ENCODE measurements at places on chromosomes 2 and 18.

DNA sequence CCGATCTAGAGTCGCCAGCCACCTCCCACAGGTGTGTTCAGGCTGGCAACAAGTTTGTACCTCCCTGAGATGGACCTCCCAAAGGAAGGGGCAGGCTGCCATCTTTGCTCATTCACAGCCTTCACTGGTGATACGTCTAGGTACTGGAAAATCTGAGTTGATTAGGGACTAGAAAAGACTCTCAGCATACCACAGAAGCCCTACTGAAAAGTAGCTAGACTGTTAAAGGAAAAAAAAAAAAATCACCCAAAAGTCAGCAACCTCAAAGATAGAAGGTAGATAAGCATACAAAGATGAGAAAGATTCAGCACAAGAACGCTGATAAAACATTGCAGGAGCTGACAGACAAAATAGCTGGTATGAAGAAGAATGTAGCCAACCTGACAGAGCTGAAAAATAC lies 128.6 kb upstream of the WDR75 start:
- DNase-seq: no peak

DNA sequence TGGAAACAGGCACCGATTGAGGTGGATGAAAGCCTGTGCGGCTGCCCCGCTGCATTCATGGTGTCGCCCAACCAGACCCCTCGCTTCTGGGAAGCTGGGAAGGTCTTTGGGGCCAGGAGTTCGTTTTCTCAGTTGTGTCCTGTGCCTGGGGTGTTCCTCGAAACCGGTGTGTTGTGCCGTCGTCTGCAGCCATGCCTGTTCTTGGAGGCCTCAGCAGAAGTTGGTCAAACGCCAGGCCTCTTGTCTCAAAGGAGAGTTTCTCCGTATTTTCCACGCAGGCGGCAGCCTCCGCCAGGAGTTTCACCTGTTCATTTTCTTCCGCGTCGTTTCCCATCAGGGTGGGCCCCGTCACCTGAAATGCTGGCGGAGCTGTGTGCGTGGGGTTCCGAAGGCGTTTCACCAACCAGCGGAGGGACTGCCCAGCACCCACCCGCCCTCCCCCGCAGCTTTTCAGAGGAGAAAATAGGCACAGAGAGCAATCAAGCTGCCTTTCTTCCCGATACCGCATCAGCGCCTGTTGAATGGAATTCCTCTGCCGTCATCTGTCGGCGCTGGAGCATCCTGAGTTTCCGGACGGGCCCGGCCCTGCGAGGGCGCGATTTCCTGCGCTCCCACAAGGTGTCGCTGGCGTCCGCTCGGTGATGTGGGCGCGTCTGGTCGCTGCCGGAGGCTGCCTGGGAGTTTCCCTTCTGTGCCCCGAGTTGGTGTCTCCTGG lies 17.0 kb upstream of the NFATC1 start:
- DNase-seq: no peak

DNA sequence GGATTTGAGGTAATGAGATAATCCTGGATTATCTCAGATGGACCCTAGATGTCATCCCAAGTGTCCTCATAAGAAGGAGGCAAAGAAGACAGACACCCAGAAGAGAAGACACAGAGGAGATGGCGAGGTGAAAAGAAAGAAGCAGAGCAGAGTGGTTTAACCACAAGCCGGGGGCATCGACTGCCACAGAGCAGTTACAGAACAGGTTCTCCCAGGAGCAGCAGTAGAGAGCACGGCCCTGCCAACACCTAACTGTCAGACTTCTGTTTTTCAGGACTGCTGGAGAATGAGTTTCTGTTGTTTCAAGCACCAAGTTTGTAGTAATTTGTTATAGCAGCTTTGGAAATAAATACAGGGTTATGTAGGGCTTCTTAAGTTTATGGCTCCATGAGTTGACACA lies 437.0 kb downstream of the THSD7B start:
- no peak for DNase-seq

DNA sequence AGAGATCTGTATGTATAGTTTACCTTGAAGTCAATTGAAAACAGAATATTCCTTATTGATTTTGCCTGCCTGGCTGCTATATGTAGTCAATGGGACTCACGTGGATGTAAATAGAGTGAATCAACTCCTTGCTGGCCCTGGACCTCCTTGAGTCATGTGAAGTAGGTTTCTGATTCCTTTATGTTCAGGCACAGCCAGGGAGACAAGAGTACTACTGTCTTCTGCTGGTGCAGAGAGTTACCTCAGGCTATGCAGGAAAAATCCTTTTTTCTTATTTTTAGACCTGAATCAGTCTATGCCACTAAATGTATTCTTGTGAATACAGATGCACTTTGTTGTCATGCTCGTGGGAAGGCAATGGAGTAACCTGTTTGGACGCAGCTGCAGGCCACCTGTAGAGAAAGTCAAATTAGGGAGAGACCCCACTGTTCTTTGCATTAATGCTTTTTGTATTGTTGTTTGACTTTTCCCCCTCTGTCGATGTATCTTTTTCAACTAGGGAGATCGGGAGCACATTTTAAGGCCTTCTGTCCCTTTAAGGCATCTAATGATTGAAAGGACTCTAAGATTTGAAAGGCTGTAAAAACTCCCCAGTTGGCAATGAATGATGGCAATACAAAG lies 473.9 kb downstream of the ARHGAP15 start:
- no peak for DNase-seq

GRCh38 chr2:198321522-198322088 lies 517.2 kb downstream of the PLCL1 start:
- DNase-seq: no peak

DNA sequence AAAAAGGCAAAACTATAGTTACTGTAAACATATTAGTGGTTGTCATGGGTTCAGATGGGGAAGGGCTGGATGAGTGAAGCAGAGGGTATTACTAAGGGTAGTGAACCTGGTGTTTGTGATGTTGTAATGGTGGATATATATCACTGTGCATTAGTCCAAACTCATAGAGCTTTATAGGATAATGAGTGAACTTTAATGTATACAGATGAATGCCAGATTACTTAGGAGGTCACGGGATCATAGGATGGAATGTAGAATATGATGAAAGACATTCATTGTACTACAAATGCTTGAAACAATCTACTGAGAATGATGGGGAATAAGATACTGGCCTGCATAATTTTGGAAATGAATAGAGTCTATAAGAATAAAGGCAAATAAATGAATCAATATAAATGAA lies 226.7 kb upstream of the ZNF804A start:
- DNase-seq: no peak

DNA sequence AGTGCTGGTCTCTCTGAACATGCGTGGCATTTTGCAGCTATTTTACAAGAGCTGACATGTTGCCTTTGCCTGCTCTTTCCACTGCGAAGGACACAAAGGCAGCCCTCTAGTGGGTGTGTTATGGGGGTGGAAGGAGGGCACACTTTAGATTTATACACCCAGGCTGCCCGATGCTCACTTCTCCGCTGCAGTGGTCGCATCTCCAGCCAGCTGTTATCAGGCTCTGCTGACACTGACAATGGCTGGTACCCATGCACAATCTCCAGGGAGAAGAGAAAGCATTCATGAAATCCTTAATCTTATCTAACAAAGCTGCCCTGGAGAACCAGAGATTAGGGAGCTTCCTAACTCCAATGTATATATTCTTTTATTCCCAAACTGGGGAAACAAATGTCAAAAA lies 113.5 kb downstream of the EPHA4 start:
- DNase-seq: no peak

DNA sequence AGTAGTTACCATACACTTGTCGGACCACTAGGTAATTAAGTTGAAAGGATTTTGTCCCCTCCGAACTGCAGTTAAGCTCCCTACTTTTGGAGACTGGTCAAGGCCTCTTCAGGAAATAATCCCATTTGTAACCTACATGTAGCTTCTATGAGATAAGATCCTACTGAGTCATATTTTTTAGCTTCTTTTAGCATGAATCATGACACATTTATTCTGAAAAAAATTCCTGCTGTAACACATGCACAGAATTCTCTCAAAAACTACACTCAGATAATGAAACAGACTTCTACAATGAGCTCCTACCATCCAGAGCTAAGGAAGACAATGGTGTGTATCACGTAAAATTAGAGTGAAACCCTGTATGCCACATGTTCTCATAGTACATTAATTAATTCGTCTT lies 100.7 kb upstream of the CCDC195 start:
- no peak for DNase-seq

GRCh38 chr2:228140934-228141528 lies 40.5 kb downstream of the SPHKAP start:
- DNase-seq: no peak

- DNase-seq: no peak
Measured at GRCh38 chr2:19021721-19022120, 336.7 kb downstream of the OSR1 start.

DNA sequence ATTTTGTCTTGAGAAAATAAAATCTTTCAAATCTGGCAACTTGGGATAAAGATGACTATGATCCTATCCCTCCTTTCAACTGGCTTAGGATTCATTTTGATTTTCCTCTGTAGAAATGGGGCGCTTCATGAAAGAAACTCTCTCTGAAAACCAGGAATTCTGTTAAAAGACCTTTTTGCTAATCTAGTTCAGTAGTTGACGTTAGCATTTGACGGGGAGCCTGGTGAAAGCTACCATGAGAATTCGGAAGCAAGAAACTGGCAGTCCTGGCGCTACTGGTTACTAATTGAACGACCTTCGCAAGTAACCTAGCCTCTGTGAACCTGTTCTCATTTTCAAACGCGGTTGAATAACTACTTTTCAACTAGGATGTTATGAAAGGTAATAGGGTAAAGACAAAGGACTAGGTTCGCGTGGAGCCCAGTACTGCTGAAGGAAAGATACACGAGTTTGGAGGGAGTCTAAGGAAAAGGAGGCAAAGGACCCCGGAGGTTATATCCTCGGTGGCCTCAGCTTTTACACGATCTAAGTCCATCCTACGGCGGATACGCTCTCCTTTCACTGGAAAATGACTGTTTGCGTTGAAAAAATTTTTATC lies 604 bp upstream of the STK11IP start:
- DNase-seq: no peak

DNA sequence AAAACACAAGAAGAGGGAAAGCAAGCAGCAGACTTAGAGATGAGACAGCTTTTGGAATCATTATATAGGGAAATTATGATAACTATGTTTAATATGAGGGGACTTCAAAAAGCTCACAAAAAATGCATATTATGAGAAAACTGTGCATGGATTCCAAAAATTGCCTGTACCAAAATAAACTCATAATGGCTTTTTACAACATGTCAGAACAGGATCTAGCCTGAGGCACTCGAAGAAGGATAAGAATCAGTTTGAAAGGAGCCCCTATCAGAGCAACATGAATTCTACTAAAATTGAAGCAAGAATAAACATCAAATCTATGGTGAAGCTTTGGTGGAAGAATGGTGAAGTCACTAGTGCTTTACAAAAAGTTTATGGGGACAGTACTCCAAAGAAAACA lies 187.4 kb downstream of the RDH14 start:
- no peak for DNase-seq

DNA sequence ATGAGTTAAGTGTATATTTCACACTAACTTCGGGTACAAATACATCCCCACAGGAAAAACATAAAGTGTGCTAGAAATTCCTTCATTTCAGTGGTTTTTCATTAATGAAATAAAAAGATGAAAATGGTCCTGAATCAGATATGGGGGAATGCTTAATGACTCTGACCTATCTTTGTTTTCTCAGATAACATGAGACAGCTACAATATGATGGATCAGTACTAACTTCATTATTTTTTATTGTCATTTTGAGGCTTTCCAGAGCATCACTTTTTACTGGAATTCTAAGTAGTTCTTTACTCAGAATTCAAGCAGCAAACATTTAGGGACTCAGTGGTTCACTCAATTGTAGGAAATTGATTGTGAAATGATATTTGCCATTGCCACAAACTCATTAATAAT lies 2.8 kb downstream of the SYT4 start:
- DNase-seq: no peak

DNA sequence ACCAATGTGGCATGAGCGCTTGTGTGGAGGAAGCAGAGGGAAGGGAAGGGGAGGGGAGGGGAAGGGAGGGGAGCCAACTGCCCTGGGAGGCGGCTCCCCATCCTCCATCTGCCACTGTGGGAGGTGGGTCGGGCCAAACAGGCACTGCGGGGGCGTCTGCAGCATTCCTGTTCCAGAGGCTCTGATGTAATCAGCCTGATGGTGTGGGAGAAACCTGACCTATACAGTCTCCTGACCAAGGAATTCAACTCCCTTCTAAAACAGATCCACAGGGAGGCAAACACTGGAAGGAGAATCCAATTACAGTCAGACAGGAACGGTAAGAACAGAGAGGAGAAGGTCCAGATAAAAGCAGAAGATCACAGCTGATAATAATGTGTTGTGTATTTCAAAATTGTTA lies 88.8 kb downstream of the CD8B2 start:
- no peak for DNase-seq

- DNase-seq: no peak
Measured at GRCh38 chr2:202148515-202149154, 75.6 kb downstream of the KIAA2012 start.

- no peak for DNase-seq
Measured at GRCh38 chr2:240956171-240956934, 42.1 kb upstream of the SNED1 start.

DNA sequence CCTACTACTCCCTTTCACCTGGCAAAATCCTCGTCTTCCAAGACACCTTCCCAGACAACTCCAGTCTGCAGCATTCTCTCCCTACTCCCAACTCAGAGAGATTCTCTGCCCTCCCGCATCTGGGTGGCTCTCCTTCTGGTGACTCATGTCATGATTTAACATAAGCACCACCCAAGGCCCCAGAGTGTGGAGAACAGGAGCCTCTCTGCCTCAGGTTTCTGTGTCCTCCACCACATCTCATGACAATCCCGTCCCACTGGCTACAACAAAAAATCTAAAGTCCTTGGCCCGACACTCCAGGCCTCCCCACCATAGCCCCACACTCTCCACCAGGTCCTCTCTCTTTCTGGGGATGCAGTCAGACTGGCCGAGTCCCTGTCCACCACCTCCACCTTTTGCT lies 197.1 kb downstream of the BCL11A start:
- no peak for DNase-seq

DNA sequence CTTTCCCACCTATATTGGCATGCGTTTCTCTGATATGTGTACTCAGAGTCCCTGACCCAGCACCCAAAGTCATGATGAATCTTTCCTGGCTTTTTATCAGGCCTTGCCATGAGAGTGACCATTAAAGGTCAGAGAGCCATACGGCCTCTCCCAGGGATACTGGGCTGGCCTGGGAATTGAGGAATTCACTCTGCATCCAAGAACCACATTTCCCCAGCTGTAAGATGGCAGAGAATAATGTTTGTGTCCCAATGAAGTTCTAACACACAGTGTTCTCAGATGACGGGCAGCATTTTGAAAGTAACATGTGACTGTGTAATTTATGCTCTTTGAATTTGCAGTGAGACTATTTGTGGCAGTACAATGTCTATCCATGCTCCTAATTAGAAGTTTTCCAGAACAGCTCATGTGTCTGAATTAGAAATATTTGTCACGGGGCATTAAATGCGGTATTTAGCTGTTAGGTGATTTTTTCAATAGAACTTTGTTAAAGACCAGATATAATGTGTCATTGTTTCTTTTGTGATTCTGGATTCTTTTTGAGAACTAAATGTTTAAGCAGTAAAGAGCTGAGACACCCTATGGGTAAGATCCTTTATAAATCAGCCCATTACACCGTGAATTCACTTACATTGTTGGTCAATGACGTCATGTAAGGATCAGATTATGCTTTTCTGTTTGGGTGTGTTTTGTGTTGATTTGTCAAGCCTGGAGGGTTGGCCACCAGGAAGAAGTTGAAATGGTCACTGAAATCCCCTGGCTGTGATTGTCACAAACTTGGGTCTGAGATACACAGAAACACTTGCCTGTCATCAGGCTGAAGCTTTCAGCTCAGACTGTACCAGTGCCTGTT lies 7.3 kb upstream of the SLC3A1 start:
- DNase-seq: no peak

GRCh38 chr18:10139783-10140410 lies 226.1 kb downstream of the VAPA start:
- no peak for DNase-seq

GRCh38 chr2:20469595-20469994 lies 22.7 kb downstream of the RHOB start:
- DNase-seq: no peak

Data from GF-D8 (cell line).